Ovary (tissue), 10 donors: ENCODE measurements at places on chromosomes 4 and X.

- H3K27me3 ChIP-seq: no peaks in the 10 kb centered on the region
- no peak overlapping the region for H3K27ac ChIP-seq
- H3K4me3 ChIP-seq: no peak overlapping the region
Measured at GRCh38 chrX:3393178-3393577, 46.7 kb upstream of the MXRA5 start.

- no peaks in the 10 kb centered on the region for H3K36me3 ChIP-seq
- peak within 1 kb of the TSS; percentile 35 for H3K27ac ChIP-seq
Measured at GRCh38 chr4:121951521-121952110, at the start of gene TRPC3. Gene TRPC3 (minus strand): TSS chr4:121952060. CDS start chr4:121951680, 380 bp downstream.

DNA sequence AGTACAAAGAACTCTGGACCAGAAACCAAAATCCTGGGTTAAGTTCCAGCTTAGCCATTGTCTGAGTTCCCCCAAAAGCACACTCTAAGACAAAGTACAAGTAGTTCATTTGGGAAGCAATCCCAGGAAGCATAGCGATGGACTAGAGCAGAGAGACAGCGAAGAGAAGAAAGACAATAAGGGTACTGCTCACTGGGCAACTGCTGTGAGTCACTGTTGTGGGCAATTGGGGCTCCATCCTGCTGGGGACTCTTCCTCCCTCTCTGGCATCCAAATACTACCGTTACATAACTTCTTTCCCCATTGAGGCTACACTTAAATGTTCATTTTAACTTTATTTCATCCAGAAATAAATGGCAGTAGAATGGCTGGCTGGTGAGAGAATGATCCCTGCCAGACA is 14.1 kb downstream of the SRPX start:
- no peak for DNase-seq
- H3K27me3 ChIP-seq: no peaks in the 10 kb centered on the region
- no peak overlapping the region for H3K4me3 ChIP-seq
- no peaks in the 10 kb centered on the region for H3K36me3 ChIP-seq
- no peak overlapping the region for H3K27ac ChIP-seq
- H3K4me1 ChIP-seq: no peaks in the 10 kb centered on the region

DNA sequence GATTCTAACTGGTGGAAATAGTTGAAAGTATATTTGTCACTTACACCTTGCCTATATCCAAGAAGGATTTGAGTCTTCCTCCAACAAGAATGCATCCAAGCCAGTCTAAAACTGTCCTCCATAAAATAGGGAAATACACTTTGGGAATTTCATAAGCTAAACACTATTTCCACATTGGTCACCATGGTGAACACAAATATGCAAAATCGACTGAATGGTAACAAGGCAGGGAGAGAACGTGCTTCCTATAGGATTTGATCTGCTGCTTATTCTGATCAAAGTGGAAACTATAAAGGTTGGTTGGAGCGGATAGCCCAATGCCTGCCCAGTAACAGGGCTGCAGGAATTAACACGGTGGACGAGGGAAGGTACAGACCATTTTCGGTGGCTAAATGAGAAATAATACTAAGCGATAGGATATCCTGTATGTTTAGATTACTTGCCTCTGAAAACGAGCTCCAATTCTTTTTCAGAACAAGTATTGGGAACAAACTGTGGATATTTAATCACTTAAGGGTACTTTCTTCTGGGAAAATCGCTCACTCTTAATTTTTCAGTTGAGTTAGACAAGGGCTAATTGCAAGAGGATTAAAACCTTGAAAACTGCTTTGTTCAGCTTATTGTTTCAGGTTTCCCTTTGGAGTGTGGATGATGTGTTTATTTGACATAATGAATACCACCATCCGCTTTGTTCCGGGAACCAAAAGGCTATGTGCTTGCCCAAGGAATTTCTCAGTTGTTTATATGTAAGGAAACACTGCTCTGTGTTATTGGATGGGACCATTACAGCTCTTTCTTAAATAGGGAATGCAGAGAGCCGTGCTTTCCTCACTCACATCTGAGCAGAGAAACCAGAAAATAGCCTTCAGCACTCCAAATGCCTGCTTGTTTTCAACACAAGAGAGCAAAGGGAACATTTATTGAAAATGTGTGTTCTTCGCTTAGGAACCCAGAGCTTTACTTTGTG is 194.4 kb downstream of the CBR4 start:
- no peaks in the 10 kb centered on the region for H3K27me3 ChIP-seq
- peak overlapping the region; percentile 53 for H3K27ac ChIP-seq
- no peaks in the 10 kb centered on the region for H3K36me3 ChIP-seq
- no peak overlapping the region for H3K4me3 ChIP-seq
- DNase-seq: no peak
- peaks cover 10% of the 10 kb centered on the region for H3K4me1 ChIP-seq

GRCh38 chr4:158236304-158237030 is 26.2 kb downstream of the TMEM144 start:
- no peaks in the 10 kb centered on the region for H3K36me3 ChIP-seq
- no peak for DNase-seq
- H3K27me3 ChIP-seq: no peaks in the 10 kb centered on the region
- no peak overlapping the region for H3K4me3 ChIP-seq
- H3K4me1 ChIP-seq: no peaks in the 10 kb centered on the region

- H3K36me3 ChIP-seq: no peaks in the 10 kb centered on the region
- H3K27ac ChIP-seq: no peak overlapping the region
- H3K4me1 ChIP-seq: no peaks in the 10 kb centered on the region
- DNase-seq: no peak
- no peak overlapping the region for H3K4me3 ChIP-seq
Measured at GRCh38 chr4:163380703-163381102, 37.0 kb downstream of the NPY5R start.

DNA sequence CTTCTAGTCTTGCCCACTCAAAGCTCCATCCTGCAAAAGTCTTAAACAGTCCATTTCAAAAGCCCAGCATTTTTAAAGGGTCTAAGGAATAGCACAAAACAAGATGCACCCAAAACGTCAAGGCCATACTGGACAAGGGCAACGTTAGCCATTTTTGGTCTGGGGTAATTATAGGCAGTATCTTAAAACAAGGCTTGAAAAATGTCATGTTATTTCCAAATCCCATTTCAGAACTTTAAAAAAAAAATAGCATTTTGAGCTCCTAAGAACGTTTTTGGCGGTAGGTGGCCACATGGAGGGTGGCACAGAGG is 584 bp upstream of the TMEM165 start:
- H3K27me3 ChIP-seq: no peaks in the 10 kb centered on the region
- H3K36me3 ChIP-seq: no peaks in the 10 kb centered on the region
- H3K27ac ChIP-seq: peak overlapping the region; percentile 92
- H3K4me3 ChIP-seq: peak overlapping the region; percentile 85
- no peak for DNase-seq

- no peak for DNase-seq
- H3K4me3 ChIP-seq: no peak overlapping the region
Measured at GRCh38 chrX:32525234-32525633, 686.1 kb downstream of the DMD start.
